A549 treated with Mapracorat at 1 μM for 4 hours (cell line): ENCODE measurements at places on chromosomes 16 and 17. TPM values are rescaled to one million over a fixed set of nuclear protein-coding genes. Genes with fewer than 3 reads are reported as not detected.

The SSTR5 gene
- total RNA-seq: 0.28 to 0.72 TPM (median 0.35 TPM) in 5 replicates

The GABARAP gene
- 638 to 781 TPM (median 668 TPM) in 5 replicates for total RNA-seq

The ITGAD gene
- 0.05 to 0.16 TPM (median 0.07 TPM) in 3 of 5 replicates, not detected in the others for total RNA-seq

The PDP2 gene
- total RNA-seq: 4.4 to 6.5 TPM (median 6.3 TPM) in 5 replicates

The C17orf58 gene
- 15.9 to 19.8 TPM (median 17.6 TPM) in 5 replicates for total RNA-seq

The CBX8 gene
- total RNA-seq: 9.4 to 18.3 TPM (median 16.9 TPM) in 5 replicates

The SHCBP1 gene
- total RNA-seq: 32.3 to 40.6 TPM (median 36.5 TPM) in 5 replicates

The SPNS3 gene
- total RNA-seq: not detected in 5 replicates

The NTN1 gene
- 0.29 to 0.51 TPM (median 0.38 TPM) in 5 replicates for total RNA-seq

The NUPR1 gene
- total RNA-seq: 11.2 to 18.4 TPM (median 14.4 TPM) in 5 replicates

The DRC7 gene
- 0.27 TPM in 1 of 5 replicates, not detected in the others for total RNA-seq
